GM12878 (cell line): ENCODE measurements at places on chromosomes 16 and 17. TPM values are rescaled to one million over a fixed set of nuclear protein-coding genes. Genes with fewer than 3 reads are reported as not detected.

The IL21R gene
- polyA plus RNA-seq: 105 and 129 TPM in 2 replicates

The LRRC37A gene
- 0.80 and 1.2 TPM in 2 replicates for polyA plus RNA-seq

The KIF2B gene
- not detected in 2 replicates for polyA plus RNA-seq

The KRTAP4-9 gene
- not detected in 2 replicates for polyA plus RNA-seq

The CHTF18 gene
- 45.5 and 48.3 TPM in 2 replicates for polyA plus RNA-seq

The MEOX1 gene
- polyA plus RNA-seq: 0.25 and 0.90 TPM in 2 replicates

The PIPOX gene
- 0.48 and 0.74 TPM in 2 replicates for polyA plus RNA-seq

The SCRN2 gene
- 24.8 and 28.0 TPM in 2 replicates for polyA plus RNA-seq

The KRT36 gene
- polyA plus RNA-seq: not detected in 2 replicates

The SLC2A4 gene
- not detected in 2 replicates for polyA plus RNA-seq

The RCVRN gene
- polyA plus RNA-seq: not detected in 2 replicates

The CEP20 gene
- 45.7 and 53.9 TPM in 2 replicates for polyA plus RNA-seq

The TLCD3B gene
- not detected in 2 replicates for polyA plus RNA-seq

The GSG1L gene
- polyA plus RNA-seq: not detected in 2 replicates

The HS3ST3B1 gene
- 0.08 TPM in 2 replicates for polyA plus RNA-seq

The CDYL2 gene
- 4.0 and 4.5 TPM in 2 replicates for polyA plus RNA-seq

The C16orf92 gene
- polyA plus RNA-seq: not detected in 2 replicates

The ITGA2B gene
- polyA plus RNA-seq: 0.27 TPM in 2 replicates

The FKBP10 gene
- 0.71 TPM in 2 replicates for polyA plus RNA-seq

The RDM1 gene
- polyA plus RNA-seq: 11.7 and 15.1 TPM in 2 replicates

The KCNJ2 gene
- 2.6 and 3.4 TPM in 2 replicates for polyA plus RNA-seq

The COPZ2 gene
- polyA plus RNA-seq: 1.9 and 3.2 TPM in 2 replicates

The EPN3 gene
- polyA plus RNA-seq: 0.06 and 0.07 TPM in 2 replicates

The FAM234A gene
- polyA plus RNA-seq: 35.8 and 37.6 TPM in 2 replicates

The NLE1 gene
- polyA plus RNA-seq: 17.2 and 19.8 TPM in 2 replicates

The CCDC200 gene
- 2.3 and 3.2 TPM in 2 replicates for polyA plus RNA-seq

The PPY gene
- 0.91 TPM in 1 of 2 replicates, not detected in the other for polyA plus RNA-seq

The EFCAB13 gene
- 4.0 and 5.7 TPM in 2 replicates for polyA plus RNA-seq

The ATP1B2 gene
- 0.15 and 0.29 TPM in 2 replicates for polyA plus RNA-seq

The DOC2A gene
- polyA plus RNA-seq: not detected in 2 replicates

The C17orf78 gene
- not detected in 2 replicates for polyA plus RNA-seq

The SCARF1 gene
- polyA plus RNA-seq: 0.05 and 0.33 TPM in 2 replicates

The POLDIP2 gene
- polyA plus RNA-seq: 193 and 196 TPM in 2 replicates

The DNASE1L2 gene
- 0.17 and 0.20 TPM in 2 replicates for polyA plus RNA-seq
